NCI-H2107 (cell line): ENCODE measurements at places on chromosomes 1 and 21.

GRCh38 chr1:224540535-224540934 is 75.6 kb upstream of the CNIH3 start:
- no peak for DNase-seq

GRCh38 chr1:212667223-212668139 is 32.2 kb downstream of the BATF3 start:
- no peak for DNase-seq

- no peak for DNase-seq
These were observed 18.7 kb upstream of the SYT2 start for GRCh38 chr1:202728951-202729350.

- no peak for DNase-seq
These were observed 6.8 kb downstream of the ATP5PO start for GRCh38 chr21:33908760-33909159.

- no peak for DNase-seq
These were observed 66.5 kb downstream of the ADGRL2 start for GRCh38 chr1:81867235-81867634.

DNA sequence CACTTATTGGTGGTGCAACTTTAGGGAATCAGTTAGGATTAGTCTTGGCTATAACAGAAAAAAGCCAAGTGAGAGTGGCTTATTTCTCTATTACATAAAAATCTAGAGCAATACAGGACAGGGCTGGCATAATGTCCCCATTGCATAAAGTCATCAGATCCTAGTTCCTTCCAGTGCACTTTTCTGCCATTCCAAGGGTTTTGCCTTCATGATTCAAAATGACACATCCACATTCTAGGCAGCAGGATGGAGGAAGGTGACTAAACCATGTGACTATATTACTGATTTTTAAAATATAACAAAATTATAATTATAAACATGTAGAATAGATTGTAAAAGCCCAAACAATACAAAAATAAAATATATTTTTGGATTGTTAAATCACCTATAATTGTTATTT is 18.8 kb downstream of the JUN start:
- no peak for DNase-seq

DNA sequence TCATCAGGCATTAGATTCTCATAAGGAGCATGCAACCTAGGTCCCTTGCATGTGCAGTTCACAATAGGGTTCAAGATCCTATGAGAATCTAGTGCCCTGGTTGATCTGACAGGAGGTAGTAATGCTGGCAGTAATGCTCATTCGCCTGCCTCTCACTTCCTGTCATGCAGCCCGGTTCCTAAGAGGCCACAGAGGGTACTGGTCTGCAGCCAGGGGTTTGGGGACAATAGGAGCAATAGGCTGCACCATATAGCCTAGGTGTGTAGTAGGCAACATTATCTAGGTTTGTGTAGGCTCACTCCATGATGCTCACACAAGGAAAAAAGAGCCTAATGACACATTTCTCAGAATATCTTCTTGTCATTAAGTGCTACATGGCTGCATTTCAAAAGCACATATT is 25.8 kb downstream of the CFHR5 start:
- no peak for DNase-seq
